ENCODE measurements at places on chromosomes 13 and 19.
A peak's percentile ranks its signal among the peaks of the same experiment; 100 is the strongest.

DNA sequence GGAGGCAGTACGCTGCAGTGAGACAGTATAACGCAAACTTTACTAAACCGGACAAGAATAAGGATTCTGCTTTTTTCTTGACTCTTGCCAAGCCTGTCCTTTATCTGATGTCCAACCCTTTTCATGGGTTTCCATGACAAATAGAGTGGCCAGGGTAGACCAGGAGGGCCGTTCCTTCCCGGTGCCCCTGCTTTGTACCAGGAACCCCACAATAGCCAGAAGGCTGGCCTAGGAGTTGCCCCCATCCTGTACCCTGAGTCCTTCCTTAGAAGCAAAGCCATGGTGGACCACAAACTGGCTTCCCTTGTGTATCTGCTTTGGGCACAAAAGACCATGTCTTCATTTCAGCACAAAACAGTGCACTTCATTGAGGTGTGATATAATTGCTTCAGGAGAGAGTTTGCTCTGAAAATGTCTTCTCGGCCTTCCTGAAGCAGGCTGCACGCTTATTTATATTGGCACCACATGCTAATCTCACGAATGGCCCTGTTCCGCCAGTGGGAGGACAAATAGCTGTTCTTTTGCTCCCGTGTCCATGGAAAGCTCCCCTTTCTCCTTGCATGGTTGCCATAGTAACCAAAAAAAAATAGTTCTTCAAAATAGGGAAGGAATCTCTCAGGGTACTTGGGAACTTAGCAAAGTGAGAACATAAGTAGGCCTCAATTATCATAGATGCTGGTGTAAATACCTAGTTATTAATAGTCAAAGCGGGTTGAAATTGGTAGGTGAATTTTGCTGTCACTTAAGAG, 222.1 kb downstream of the ZIC5 start:
- peak; percentile 57 for DNase-seq

- no peak for DNase-seq
Observed at GRCh38 chr13:77767413-77767812, 69.9 kb downstream of the SLAIN1 start.

GRCh38 chr13:31504918-31505317, 234.4 kb upstream of the RXFP2 start:
- no peak for DNase-seq

DNA sequence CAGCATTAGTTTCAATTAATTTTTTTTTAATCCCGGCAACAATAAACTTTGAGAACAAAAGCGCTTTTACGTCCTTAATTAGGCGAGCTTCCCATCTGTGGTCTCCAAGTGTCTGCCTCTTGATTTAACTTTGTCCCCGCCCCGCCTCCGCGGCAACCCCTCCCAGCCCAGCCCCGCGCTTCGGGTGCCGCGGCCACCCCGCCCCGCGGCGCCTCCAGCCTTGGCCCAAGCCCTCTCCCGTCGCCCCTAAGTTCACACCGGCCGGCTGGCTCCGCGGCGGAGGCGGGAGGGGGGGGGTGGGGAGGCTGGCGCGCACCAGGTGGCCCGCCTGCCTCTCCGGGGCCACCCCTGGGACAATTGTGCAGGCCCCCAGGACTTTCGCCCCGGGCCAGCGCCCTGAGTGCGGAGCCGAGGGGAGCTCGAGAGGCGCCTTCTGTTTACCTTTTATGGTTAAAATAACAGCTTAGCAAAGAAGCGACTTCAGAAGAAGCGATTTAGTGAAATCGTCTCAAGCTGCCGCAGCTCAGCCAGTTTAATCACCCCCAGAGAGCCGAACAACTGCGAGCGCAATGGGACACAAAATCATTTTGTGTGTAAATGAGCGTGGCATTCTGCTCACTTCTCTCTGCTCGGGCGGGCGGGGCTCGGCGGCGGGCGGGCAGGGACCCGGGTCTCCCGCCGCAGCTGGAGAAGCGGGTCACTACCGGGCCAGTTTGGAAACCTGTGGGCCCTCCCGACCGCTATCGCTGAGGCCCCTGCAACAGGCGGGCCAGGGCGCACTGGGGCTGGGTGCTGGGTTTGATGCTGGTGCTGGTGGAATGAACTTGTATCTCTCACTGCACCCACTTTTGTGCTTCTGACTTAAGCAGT, 1.4 kb downstream of the KCTD15 start:
- no peak for DNase-seq

DNA sequence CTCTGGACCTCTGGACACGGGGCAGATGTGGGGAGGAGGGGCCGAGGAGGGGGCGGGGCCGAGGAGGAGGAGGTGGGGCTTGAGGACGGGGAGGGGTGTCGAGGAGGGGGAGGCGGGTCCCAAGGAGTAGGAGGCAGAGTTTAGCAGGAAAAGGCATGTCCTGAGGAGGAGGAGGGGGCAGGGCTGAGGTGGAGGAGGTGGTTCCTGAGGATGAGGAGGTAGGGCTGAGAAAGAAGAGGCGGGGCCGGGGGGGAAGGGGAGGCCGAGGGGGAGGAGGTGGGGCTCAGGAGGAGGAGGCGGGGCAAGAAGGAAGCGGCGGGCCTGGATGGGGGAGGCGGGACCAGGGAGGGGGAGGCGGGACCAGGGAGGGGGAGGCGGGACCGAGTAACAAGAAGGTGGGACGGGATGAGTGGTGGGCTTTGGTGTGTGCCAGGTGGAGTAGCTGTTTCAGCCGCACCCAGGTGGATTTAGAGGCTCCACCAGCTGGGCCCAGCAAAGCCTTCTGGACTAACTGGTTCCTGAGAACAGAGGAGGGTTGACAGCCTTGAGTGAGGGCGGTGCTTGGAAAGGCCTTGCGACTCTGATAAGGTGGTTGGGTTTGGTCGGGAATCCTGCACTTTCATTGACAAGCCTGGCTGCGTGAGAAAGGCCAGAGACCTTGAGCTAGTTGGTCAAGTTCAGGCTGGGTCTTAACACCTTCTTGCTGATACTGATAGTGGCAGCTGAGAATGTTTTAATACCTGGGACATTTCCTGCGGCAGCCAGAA, 7.7 kb downstream of the TECR start:
- peak; percentile 47 for DNase-seq

- no peak for DNase-seq
Observed at GRCh38 chr13:84121456-84121855, 239.2 kb upstream of the SLITRK1 start.

- DNase-seq = no peak
Observed at GRCh38 chr19:53595510-53595867, 36.3 kb upstream of the DPRX start.

DNA sequence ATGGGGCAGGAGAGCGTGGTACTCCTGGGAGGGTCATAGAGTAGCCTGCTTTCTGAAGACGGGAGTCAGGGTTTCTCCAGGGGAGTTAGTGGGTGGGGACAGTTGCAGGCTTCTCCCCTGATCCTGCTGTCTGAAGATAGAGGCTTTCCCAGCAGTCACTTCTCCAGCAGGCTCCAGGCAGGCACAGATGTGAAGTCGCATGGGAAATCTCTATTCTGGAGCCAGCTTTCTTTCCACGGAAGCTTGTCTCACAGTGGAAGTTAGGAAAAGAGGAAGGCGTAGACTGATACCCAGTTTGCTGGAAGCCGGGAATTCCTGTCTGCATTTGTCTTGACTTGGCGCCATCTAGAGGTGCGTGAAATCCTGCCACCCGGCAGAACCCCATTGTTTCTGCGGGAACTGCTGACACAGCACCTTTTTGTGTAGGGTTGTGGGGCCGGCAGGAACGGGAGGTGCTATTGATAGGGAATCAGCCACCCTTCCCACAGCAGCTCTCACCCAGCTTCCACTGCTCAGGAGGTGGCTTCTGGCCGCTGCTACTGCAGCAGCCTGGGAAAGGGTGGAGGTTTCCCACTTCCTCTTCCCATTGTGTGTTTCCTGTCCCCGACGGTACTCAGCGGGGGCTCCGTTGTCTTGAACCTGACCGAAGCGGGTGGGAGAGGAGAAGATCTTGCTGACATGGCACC, 28.5 kb upstream of the NPAS1 start:
- peak; percentile 94 for DNase-seq

GRCh38 chr13:25731037-25731436, 320.8 kb downstream of the SHISA2 start:
- DNase-seq = no peak

- no peak for DNase-seq
Observed at GRCh38 chr13:48403151-48403631, 9.7 kb downstream of the LPAR6 start.

- DNase-seq = peak; percentile 42
Observed at GRCh38 chr13:91747186-91747585, 348.8 kb downstream of the GPC5 start.

DNA sequence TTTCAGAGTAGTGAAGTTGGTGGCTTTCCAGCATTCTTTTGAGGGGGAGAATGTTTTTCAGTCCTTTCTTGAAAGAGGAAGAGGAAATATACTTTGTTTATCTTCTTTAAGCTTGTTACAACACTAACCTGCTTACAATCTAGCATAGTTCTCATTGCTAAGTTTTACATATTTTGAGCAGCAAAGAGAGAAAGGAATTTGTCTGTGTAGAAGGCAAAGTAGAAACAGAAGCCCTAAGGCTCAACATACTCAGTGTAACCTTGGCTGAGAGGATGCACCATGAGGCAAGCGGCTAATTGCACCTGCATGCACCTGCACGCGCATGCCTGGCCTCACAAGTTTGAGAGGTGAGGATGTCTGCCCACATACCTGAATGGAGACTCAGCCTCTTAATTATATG, 2.2 kb downstream of the FRY start:
- DNase-seq = no peak

- DNase-seq = no peak
Observed at GRCh38 chr13:62171697-62172096, 756.0 kb upstream of the PCDH20 start.

DNA sequence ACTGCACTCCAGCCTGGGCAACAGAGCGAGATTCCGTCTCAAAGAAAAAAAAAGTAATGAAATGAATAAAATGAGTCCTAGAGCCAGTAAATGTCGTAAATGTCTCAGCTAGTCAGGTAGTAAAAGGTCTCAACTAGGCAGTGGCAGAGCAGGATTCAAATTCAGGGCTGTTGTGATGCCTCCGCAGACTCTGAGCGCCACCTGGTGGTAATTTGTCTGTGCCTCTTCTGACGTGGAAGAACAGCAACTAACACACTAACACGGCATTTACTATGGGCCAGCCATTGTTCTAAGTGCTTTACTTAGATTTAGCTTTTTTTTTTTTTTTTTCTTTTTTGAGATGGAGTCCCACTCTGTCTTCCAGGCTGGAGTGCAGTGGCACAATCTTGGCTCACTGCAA, 30.2 kb downstream of the CYP2F1 start:
- DNase-seq = peak; percentile 69

GRCh38 chr13:93004919-93005318, 221.7 kb upstream of the GPC6 start:
- DNase-seq = no peak

DNA sequence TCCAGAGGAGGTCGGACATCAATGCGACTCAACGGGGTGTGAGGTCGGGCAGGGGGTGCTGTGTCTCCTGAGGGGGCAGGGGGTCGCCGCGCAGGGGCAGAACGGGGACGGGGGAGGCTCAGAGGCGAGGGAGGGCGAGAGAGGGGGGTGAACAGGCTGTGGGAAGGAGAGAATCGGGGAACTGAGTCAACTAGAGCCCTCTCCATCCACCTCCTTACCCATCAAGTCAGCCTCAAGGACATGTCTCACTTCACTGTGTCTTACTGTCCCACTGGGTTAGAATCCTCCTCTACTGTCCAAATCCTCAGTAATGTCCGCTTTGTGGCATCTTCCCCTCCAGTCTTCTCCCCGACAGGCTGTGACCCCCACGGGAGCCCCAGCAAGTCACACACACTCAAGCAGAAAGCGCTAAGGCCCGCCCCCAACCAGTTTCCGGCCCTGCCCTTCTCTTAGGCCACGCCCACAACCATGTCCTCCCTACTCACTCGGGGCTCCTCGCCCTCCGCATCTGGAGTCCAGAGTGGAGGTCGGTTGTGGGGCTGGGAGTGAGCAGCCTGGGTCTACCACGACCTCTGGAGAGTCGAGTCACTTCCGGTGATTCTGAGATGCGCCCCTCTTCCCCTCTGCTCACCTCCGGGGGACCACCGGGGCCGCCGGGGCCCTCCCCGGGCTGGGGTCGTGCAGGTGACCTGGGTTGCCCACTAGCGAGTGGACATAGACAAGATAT, 9.3 kb downstream of the PLEKHA4 start:
- DNase-seq = no peak

GRCh38 chr13:39900106-39900750, 244.8 kb downstream of the COG6 start:
- no peak for DNase-seq

Data from brain (organoid and tissue), 16 donors.